Cortex of kidney (tissue), 1 donor: ENCODE measurements at places on chromosomes 12 and 14.

DNA sequence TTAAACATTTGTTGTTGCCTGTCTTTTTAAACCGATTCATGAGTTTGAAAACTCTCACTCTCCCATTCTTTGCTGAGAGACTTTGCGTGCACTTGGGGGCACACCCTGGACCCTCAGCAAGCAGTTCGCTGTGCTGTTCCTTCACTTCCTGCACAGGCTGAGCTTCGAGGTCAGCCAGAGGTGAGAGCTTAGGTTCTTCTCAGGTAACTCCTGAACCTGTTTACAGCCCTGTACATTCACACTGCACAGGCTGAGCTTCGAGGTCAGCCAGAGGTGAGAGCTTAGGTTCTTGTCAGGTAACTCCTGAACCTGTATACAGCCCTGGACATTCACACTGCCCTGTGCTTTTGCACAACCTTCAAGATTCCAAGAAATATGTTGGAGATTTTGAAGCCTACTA is 9.8 kb upstream of the CLECL1 start:
- DNase-seq: no peak

GRCh38 chr14:34629344-34629656 is 648 bp downstream of the SNX6 start:
- no peak for DNase-seq

- DNase-seq: no peak
Observed at GRCh38 chr12:132827763-132828703, 636 bp downstream of the GOLGA3 start.

DNA sequence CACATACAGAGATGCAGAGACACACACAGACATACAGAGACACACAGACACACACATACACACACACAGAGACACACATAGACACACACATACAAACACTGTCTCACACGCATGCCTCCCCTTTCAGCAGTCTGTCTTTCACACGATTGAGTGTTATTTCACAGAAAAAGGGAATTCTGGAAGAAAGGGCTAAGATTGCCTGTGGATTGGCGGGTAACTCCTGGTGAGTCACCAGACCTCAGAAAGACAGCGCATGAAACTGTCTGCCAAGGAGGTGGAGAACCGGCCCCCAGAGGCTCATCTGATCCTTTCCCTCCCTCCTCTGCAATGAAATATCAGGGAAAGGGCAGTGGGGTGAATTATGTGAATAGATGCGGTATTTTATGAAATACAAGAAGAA is 127.2 kb upstream of the GSC start:
- DNase-seq: no peak

DNA sequence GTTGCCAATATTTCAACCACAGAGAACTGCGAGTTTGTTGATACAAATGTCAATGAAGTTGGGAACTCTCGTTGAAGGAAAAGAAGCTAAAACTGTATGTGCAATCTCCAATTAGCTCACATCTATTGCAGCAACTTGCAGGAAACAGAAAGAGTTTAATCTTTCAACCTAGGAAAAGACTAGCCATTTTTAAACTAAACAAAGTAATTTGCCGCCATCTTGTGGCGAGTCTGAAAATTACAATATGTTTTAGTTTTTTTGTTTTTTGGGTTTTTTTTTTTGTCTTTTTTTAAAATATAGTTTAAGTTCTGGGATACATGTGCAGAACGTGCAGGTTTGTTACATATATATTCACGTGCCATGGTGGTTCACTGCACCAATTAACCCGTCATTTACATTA is 131.2 kb upstream of the FOXG1 start:
- DNase-seq: no peak

DNA sequence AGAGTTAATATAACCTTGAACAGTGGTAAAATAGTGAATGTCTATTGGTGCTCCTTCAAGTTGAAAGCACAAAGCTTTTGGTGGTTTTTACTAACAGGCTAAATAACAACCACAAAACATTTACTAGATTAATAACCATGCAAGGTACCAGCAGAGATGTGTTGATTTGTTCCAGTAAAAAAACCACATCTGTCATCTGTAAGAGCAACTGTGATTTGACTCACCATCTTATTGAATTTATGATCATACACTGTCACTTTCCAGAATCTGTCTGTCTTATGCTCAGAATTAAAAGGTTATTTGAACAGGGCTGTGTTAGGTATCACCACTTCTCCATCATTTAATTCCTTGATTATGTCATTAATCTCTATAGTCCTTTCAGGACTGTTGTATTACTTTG is 107.0 kb upstream of the PTHLH start:
- no peak for DNase-seq

GRCh38 chr12:28158353-28158752 is 31.9 kb upstream of the CCDC91 start:
- no peak for DNase-seq

DNA sequence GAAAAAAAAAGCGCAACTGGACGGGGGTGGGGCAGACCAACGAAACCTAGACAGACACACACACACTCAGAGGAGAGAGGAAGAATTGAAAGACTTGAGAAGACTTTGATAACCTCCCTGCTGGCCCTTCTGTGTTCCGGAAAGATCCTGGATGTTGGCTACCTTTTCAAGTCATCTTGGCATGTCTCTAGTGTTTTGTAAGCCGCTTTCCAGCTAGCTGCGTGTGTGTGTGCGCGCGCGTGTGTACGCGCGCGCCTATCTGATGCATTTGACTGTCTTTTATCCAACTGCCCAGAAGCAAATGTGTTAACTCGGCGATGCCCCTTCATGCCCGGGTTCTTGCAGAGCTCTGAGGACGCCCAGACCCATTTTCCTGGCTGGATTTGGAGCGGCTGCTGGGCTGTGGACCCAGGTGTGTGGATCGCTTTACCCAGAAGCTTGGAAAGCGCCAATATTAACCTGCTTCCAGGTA is 664 bp downstream of the LRFN5 start:
- no peak for DNase-seq

GRCh38 chr12:6044082-6044481 is 80.4 kb downstream of the VWF start:
- no peak for DNase-seq

DNA sequence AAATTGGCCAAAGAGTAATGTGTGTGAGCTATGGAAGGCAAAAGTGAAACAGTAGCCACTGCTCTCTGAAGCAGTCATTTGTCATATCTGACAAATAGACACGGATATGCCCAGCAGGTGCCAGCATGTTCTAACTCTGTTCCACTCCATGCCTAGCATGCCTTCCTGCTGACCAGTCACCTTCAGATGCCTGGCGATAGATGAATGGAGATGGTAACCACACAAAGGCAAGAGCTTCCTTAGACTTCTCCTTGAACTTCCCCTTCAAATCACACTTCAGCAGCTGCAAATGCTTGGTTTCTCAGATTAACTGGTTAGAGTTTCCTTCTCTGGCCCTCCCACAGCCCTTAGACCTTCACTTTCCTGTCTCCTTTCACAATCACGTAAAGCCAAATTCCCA is 429.9 kb downstream of the DAD1 start:
- DNase-seq: no peak

- no peak for DNase-seq
Observed at GRCh38 chr12:3097186-3097804, 20.1 kb downstream of the TSPAN9 start.

DNA sequence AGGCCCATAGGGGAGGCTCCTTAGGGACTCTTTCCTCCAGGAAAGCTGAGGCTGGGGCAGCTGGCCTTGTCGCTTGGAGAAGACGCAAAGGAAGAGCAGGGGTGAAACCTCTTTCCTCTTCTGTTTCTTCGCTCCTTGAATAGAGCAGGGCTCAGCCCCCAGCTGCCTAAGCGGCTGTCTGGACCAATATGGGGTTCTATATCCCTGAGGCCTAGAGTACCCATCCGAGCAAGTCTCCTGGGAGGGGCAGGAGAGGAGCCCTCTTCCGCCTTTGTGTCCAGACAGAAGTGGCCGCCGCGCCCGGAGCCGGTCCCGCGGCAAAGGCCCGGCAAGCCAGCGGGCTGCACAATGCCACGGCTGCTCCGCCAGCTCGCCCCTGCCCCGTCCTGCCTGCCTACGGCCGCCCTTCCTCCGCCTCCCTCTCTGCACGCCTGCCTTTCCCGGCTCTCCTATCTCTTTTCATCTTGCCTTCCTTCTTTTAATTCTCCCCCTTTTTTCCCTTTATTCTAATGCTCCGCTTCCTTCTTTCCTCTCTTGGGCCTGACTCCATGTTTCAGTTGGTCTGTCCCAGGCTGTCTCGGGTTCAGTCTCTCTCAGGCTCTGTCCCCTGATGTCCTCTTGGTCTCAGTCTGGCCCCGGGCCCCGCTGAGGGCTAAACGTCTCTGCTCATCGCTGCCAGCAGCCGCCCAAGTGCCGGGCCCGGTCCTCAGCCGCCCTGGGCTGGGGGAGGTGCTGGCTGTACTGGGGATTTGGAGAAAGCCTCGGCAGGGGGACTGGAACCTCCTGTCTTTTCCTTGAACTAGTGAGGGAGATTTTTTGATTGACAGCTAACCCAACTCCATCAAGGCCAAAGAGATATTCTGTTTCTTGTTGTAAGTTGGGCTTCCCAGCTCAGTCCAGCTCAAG is 2.5 kb upstream of the HOXC9 start:
- DNase-seq: no peak

DNA sequence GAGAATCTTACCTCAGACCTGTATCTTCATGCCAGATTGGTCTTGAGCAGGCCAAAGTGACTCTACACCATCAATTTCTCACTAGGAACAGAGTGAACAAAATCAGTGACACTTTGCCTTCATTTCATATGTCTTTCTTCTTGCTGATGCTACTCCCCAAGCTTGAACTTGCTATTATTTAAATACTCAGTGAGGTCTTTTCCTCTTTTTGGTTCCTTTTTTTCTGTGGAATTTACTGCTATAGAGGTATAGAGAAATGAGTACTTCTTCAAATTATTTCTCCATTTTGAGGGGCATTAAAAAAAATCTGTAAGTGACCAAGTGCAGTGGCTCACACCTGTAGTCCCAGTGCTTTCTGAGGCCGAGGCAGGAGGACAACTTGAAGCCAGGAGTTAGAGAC is at the start of gene GPR33:
GPR33 (minus strand) TSS at position 154 of the 400 bp plus-strand sequence. CDS start 4,074 bp downstream, outside the sequence.
- no peak for DNase-seq

DNA sequence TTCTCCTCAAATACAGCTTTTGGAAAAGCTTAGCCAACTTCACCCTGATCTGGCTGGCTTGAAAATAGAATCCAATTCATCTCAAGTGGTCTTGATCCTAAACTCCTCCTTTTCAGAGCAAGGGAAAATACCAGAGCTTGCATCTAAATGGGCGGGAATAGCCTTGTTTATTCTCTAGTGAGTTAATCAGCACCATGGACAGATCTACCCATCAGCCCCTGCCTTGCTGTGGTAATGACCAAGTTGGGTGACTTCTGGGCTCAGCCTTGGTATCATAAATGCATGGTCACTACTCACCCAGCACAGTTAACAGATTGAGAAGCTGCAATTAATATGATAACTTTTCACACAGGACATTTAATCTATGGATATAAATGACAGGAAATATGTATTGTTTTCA is 196.6 kb downstream of the GLT1D1 start:
- no peak for DNase-seq

DNA sequence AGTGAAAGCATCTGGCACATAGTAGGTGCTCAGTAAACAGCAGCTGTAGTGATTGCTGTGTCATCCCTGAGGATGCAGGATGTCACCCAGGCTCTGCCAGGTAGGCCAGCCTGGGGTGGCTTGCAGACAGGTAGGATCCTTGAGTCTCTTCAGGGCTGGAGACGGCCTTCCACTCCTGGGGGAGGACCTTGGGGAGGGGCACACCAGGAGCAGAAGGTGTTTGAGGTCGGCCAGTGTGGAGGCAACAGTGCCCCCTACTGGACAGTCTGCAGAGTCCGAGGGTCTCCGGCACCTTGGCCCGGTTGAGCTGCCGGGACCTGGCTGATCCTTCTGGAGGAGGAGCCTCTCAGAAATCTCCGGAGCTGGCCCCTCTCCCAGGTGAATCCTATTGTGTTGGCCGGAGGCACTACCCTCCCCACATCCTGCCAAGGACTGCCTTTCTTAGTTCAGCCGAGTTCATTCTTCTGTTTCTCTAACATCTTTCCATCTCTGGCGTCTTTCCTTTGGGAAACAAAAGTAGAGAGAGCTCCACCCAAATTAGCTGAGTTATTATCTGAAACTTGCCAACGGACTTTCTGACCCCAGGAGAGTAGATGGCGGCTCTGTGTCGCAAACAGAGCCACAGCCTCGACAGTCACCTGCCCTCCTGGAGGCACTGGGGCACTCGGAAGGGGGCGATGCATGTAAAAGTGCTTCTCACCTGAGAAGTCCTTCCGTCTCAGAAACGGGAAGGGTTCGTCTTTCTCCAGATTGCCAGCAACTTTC is 41.8 kb upstream of the CLMN start:
- DNase-seq: no peak

GRCh38 chr12:18090093-18090492 is at the start of gene RERGL:
Gene RERGL (minus strand): TSS chr12:18090193. CDS start chr12:18090140, 53 bp downstream.
- DNase-seq: no peak

DNA sequence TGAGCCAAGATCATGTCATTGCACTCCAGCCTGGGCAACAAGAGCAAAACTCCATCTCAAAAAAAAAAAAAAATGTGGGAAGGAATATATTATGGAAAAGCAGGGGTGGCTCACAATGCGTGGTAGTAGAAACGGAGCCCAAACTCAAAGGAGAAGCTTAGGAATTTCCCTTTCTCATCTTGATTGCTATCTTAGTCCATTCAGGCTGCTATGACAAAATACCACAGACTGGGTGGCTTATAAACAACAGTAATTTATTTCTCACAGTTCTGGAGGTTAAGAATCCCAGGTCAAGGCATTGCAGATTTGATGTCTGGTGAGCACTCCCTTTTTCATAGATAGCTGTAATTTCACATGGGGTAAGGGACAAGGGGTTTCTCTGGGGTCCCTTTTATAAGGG is 153.8 kb upstream of the KRR1 start:
- DNase-seq: no peak

GRCh38 chr12:66931091-66931490 is 252.2 kb upstream of the GRIP1 start:
- DNase-seq: no peak

DNA sequence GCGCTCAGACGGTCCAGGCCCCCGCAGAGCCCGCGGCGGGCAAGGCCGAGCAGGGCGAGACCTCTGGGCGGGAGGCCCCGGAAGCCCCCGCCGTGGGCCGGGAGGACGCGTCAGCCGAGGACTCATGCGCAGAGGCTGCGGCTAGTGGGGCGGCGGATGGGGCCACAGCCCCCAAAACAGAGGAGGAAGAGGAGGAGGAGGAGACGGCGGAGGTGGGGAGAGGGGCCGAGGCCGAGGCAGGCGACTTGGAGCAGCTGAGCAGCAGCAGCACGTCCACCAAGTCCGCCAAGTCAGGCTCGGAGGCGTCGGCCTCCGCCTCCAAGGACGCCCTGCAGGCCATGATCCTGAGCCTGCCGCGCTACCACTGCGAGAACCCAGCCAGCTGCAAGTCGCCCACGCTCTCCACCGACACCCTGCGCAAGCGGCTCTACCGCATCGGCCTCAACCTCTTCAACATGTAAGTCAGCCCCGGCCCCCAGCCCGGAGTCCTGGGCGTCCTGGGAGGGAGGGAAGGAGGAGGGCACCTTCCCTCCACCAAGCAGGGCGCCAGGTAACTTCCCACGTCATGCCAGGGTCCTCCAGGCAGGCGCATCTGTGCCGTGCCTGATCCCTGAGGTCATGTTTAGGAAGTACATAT is 72.4 kb downstream of the IQSEC3 start:
- no peak for DNase-seq

GRCh38 chr14:70808416-70809224 is 693 bp downstream of the MAP3K9 start:
- no peak for DNase-seq
